Stimulated activated CD8-positive, alpha-beta memory T cell treated with anti-CD3 and anti-CD28 coated beads, Interleukin-2, amount 100 ng/mL, for 48 hours (primary cell): ENCODE measurements at places on chromosomes 5 and 9.

- DNase-seq, result no peak
Observed at GRCh38 chr5:146561711-146562110, 45.7 kb upstream of the GPR151 start.

DNA sequence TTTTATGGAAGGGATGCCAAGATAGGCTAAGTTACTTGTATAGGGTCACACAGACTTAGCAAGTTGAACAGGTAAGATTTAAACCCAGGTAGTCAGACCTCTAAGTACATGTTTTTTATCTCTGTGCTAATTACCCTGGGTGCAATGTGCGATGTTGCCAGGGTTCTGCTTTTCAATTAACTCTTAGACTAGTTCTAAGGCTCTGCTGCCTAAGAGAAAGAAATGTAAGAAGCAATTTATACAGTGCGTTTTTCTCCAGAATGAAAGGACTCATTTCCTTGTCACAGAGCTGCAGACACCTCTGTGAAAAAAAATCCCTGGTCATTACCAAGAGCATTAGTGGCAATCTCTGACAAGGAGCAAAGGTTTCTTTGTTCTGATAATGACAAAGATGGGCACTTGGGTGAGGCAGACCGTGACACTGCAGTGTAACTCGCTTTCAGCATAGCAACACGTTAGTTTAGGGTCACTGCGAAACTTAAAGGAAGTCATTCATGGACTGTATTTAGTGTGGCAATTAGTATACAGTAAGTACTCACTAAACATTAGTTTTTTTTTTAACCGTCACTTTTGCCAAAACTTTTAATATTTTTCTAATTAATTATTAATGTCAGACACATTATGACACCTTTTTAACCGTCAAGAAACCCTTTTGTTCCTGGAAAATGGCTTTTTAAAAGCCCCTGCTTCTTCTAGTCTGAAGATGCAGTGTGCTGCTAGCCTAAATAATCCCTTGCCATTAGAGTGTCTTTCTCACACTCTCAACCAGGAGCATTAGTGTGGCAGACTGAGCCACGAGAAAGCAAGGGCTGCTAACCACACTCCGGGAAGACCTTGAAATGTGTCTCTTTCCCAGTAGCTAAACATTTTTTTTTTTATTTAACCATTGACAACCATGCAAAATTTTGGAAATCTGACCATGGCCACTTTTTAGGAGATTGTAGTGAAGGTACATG lies 520.0 kb upstream of the C9orf72 start:
- no peak for DNase-seq

DNA sequence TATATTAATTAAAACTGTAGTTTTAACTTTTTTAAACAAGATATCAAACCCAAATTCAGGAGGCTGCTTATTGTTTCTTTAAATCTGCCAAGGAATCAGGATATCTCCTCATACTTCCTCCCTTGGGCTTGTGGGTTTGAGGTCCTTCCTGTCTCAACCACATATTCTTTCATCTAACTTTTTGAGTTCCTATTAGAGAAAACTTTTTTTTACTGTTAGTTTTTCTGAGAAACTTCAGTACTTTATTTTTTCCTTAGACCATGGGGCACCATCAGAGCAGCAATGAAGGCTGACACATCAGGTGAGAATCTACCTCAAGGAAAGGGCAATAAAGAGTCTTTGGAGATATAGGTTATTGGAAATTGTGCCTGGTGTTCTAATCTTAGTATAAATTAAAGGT lies 56.7 kb downstream of the TSSK1B start:
- no peak for DNase-seq

DNA sequence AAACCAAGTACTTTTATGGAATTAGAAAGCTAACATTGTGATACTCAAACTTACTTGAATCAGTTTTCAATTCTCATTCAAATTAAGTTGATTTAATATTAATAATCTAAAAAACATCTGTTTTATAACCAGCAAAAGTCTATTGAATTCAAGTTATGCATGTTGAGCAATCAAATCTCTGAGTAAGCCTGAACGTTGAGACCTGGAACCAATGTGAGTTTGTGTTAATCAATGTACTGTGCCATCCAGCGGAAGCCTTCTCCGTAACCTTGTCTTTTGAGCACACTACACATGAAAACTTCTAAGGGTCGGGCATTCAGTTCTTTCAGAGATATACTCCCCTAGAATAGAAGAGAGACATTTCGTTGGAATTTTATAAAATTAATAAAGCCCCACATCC lies 25.9 kb downstream of the SAR1B start:
- DNase-seq, result no peak

GRCh38 chr5:5665225-5666075 lies 243.0 kb downstream of the ICE1 start:
- DNase-seq, result no peak

DNA sequence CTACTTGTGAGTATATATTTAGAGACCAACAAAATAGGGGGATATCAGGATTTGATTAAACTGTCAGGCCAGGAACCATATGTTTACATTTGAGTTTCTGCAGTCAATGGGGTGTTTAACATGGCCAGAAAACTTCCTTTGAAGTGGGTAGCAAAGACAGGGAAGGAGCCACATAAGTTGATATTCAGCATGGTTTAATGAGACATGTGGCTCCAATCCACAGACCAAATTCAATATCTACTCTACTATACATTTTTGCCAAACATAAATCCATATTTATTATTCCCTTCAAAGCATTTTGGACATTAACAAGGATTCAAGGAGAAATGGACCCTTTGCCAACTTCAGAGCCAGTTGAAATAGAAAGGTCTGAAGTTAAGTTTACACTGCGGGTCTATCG lies 99.8 kb downstream of the TAF11L14 start:
- no peak for DNase-seq

GRCh38 chr9:79155308-79155707 lies 416.5 kb upstream of the TLE4 start:
- no peak for DNase-seq

- no peak for DNase-seq
Observed at GRCh38 chr5:19002111-19002510, 985.9 kb downstream of the CDH18 start.

DNA sequence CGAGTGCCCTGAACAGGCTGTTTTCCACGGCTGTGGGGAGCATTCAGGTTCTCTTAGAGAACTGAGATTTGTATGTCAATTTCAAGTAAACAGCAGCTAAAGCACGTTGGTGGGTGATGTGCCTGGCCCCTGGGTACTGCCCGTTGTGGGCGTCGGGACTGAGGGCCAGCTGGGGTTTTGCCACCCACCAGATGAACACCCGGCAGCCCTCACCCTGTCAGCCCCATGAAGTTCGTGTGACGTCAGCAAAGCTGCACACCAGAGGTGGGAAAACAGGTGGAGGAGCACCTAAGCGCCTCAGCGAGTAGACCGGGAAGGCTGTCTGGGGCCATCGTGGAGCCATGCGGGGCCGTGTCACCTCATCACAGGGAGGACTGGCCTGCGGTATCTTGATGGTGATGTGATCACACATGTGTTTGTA lies 9.2 kb downstream of the CEP72 start:
- no peak for DNase-seq

- no peak for DNase-seq
Observed at GRCh38 chr9:128275198-128276007, at the start of gene GOLGA2. Gene GOLGA2 (minus strand): TSS chr9:128276007. CDS start chr9:128275976, 31 bp downstream.

GRCh38 chr9:811106-811531 lies 30.4 kb upstream of the DMRT1 start:
- DNase-seq, result no peak

DNA sequence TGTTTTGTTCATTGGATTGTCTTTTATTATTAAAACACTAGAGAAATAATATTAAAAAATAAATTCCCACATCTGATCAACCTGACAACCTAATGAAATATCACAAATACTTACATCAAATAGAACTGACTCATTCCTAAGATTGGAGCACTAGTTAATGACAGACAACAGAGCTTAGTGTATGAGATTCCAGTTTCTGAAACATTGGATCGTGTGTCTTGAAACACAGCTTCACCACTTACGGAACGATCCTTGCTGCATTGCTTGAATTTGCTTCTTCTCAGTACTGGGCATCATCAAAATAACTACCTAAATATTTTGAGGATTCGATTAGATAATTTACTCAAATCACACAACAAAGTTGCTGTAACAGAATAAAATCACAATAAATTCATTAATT lies 667.2 kb upstream of the CDH18 start:
- DNase-seq, result no peak

DNA sequence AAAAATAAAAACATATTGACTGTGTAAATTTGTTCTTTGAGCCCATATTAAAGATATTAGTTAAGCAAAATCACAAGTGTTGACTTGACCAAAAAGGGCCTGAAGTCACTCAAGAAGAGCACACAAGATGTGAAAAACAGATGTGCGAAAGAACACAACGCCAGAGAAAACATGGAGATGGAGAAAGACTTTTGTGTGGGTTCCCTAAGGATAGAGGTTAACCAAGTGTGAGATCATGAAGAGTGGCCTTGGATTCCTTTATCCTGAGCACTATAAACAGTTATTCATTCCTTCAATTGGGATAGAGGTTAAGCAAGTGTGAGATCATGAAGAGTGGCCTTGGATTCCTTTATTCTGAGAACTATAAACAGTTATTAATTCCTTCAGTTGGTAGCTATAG lies 361.8 kb downstream of the CDH18 start:
- DNase-seq, result no peak

DNA sequence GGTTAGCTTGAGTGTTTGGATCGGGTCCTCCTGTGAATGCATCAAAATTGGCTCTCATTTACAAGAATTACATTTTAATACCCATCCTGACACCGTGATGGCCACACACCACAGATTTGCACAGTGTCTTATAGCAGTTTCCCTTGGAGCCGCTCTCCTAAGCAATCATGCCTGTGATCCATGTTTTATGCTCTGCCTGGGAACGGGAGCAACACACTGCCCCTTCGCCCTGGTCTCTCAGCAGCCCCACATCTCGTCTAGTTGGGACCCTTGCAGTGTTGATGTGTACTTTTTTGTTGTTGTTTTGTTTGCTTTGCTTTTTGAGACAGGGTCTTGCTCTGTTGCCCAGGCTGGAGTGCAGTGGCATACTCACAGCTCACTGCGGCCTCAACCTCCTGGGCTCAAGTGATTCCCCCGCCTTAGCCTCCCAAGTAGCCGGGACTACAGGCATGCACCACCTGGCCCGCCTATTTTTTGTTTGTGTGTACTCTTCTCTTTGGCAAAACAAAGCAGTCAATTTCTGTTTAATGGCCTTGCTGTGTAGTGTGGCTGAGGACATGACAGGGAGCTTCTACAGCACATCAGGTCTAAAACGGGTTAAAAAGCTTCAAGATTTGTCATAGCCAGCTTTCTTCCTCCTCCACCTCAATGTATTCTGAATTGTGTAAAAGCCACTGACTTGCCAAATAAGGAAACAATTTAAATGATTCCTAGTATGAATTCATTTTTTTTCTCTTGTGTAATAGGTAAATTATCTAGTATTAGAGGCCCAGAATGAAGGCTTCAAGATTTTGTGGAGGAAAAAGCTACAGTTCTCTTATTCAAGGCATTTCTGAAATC lies 101.6 kb upstream of the TBCA start:
- DNase-seq, result no peak

DNA sequence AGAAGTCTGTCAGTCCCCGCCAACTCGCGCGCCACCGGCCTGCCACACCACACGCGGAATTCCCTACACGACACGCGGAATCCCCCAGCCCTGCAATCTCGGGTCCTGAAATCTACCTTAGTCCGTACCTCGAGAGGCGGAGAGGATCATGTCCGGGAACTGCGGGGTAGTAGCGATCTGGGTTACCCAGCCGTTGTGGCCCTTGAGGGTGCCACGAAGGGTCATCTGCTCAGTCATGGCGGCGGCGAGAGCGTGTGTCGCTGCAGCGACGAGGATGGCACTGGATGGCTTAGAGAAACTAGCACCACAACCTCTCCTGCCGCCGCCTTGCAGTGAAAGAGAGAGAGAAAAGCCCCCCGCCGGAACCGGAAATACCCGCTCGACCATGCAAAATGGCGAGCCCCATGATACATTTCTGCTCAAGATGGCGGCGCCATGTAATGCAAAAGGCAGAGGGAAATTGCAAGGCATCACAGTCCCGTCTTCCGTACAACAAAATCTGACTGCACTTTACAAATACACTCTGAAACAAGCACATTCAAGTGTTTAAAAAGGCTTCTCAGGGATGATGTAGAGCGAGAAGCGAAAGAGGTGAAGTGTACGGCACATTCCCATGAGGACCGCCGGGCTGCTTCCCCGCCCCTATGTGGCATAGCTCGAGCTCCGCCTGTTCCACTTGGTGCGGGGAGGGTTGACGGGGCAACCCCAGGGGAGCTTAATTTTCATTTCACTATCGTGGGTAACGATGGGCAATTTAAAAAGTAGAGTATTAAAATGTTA lies at the start of gene RACK1:
TSS of gene RACK1 (minus strand) at position 343 of the 780 bp plus-strand sequence. CDS start at position 237, 106 bp downstream.
- peak; percentile 80 for DNase-seq

- no peak for DNase-seq
Observed at GRCh38 chr9:136572003-136572827, 26.4 kb upstream of the NOTCH1 start.

DNA sequence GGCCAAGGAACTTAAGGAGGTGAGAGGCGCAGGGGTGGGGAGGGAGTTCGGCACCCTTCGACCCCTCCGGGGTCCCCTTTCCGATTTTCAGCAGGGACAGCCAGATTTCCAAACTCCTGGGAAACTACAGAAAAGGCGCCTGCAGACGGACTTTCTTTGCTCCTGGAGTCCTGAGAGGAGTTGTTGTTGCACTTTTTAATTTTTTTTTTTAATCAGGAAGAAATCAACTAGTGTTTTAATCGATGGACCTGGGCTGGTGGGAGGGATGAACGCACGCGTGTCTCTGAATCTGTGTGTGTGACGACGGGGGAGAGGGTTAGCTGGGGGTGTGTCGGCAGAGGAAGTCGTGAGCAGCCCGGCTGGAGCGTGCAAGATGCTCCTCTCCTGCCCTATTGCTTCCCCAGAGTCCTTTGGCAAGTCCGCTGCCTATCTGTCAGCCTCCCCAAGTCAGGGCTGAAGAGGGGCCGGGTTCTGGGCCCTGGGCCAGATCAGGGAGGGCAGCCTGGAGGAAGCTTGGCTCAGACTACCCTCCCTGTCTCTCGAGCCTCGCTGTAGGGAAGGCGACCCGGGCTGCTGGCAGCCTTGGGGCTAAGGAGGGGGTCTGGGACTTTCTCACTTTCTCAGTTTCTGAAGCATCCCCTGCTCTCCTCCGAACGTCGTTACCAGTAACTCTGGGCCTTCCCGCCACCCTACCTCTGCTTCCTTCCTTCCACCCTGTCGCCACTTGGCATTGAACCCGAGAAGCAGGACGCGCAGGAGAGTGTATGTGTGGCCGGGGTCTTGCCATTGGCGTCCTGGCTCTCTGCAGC lies 731 bp downstream of the PRR16 start:
- DNase-seq, result no peak

DNA sequence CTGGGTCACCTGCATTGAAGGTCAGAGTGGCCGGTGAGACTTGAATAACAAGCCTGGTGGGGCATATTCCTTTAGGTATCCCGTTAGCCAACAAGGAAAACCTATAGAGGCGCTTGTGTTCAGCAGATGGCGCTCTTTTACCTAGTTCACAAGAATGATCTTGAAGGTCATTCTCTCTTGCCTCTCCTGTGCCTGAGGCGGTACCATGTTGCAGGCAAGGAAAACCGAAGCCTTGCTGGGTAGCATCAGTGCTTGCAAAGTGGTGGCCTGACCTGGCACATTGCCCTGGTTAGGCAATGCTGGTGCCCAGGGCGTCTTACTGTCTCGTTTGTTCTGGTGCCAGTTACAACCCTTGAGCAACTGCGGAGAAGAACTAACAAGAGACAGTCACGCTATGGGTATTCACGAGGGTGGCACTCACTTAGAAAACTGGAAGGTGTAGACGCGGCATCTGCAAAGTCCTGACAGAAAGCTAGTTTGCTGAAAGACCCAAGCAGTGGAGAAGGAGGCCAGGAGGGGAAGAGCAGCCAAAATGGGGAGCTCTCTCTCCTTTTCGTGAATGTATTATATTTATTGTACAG lies 56.7 kb downstream of the AOPEP start:
- no peak for DNase-seq

GRCh38 chr9:133275105-133276000 lies at the start of gene ABO:
Gene ABO (minus strand): TSS chr9:133275201.
- DNase-seq, result no peak
